Central memory CD8-positive, alpha-beta T cell (primary cell): ENCODE measurements at places on chromosomes 4 and X.

DNA sequence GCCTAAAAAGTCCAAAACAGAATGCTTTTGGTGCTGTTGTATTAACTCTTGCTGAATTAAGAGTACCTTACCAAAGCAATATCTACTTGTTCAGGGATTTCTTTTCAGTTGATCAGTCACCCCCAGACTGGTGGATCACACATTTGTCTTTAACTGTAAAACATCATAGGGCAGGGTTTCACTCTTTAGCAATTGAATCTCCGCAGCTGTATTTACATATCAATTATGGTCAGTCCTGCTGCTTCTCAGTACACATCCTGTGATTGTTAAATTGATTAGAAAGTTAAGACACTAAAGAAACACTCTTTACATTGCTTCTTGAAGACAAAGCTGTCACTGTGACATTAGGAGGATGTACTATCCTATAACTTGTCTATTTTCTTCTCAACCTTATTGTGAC, 277.1 kb upstream of the ADGRL3 start:
- H3K27me3 ChIP-seq, result no peaks in the 10 kb centered on the region
- no peaks in the 10 kb centered on the region for H3K4me1 ChIP-seq
- DNase-seq, result no peak
- no peaks in the 10 kb centered on the region for H3K36me3 ChIP-seq
- H3K4me3 ChIP-seq, result no peak overlapping the region

- DNase-seq, result no peak
- no peaks in the 10 kb centered on the region for H3K27me3 ChIP-seq
- H3K27ac ChIP-seq, result no peak overlapping the region
- H3K36me3 ChIP-seq, result no peaks in the 10 kb centered on the region
- H3K4me1 ChIP-seq, result no peaks in the 10 kb centered on the region
These were observed 58.3 kb upstream of the PACRGL start for GRCh38 chr4:20641976-20642375.

DNA sequence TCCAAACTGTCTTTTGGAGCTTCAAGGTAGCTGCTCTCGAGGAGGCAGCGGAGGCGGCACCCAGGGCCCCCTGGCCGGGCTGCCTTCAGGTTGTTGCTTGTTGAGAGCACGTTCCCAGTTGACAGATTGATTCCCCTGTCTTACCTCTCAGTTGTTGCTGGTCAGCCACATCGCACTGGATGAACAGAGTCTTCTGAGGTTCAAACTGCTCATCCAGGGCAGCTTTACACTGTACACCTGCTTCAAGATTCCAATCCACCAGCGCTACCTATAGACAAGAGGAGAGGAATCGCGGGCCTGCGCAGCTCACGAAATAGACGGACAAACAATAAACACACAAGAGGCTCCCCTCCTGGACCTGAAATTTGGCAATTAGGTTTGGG, 497 bp downstream of the HPGD start:
- H3K4me1 ChIP-seq, result no peaks in the 10 kb centered on the region
- H3K27me3 ChIP-seq, result peaks cover 34% of the 10 kb centered on the region
- peak; percentile 12 for DNase-seq
- H3K27ac ChIP-seq, result no peak overlapping the region
- H3K4me3 ChIP-seq, result peak overlapping the region; percentile 65

DNA sequence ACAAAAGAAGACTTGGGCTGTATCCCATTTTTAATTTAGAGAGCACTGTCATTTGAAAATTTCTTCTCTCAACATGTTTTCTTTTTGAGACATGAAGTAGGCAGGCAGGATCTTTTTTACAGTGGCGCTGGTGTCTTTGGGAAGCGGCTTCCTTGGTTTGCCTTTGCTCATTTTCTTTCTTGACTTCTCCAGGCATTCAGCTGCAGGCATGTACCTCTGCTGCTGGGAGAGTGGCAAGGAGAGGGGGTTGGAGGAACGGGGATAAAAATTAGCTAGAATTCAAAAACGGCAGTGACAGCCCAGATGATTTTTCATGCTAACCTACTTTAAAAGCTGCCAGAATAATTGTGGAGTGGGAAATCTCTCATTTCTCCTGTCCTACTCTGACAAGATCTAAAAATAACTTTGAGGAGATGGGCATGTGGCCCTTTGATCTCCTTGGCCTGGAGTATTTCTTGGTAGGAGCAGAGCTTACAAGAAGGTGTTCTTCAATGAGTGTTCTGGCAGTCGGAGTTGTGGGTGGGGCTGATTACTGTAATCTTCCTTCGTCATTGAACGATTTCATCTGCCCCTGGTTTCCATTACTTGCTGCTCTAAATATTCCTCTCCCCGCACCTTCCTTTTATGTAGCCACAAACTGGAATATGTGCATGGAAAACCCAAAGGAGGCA, 54.8 kb downstream of the TBL1X start:
- H3K27ac ChIP-seq, result no peak overlapping the region
- no peaks in the 10 kb centered on the region for H3K27me3 ChIP-seq
- H3K4me1 ChIP-seq, result peaks cover 34% of the 10 kb centered on the region
- DNase-seq, result no peak
- H3K36me3 ChIP-seq, result no peaks in the 10 kb centered on the region

GRCh38 chr4:88605736-88606135, 13.5 kb downstream of the HERC3 start:
- H3K27me3 ChIP-seq, result no peaks in the 10 kb centered on the region
- H3K36me3 ChIP-seq, result peaks cover 36% of the 10 kb centered on the region
- H3K4me3 ChIP-seq, result peak overlapping the region; percentile 10
- H3K27ac ChIP-seq, result peak overlapping the region; percentile 20
- DNase-seq, result no peak
- peaks cover 39% of the 10 kb centered on the region for H3K4me1 ChIP-seq

DNA sequence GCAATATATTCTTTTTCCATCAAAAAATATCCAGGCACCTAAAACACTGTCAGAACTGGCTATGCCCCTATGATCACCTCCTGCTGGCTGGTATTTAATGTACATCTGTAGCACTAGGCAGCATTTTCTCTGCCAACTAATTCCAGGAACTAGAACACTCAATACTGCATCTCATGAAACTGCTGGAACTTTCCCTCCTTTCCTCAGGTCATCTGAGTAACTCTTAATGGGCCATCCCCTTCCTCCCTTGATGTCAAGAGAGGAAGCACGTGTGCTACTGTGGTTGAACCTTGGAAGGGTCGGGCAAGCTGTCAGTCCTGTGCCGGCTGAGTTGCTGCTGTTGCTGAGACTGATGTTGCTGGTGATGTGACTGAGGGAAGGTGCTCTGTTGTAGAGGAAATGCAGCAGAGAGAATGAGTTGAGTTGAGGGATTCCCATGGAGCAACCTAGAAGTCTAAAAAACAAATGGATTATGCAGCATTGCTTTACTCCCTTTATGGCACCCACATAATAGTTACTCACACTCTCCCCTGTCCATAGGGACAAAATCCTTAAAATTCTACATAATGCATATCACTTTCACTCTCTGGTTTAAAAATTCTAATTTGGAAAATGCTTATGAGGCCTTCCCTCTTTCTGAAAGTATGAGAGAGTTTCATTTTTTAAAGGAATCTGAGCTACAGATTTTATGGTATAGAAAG, 39.5 kb downstream of the TMEM165 start:
- no peak overlapping the region for H3K4me3 ChIP-seq
- no peaks in the 10 kb centered on the region for H3K27me3 ChIP-seq
- H3K36me3 ChIP-seq, result peaks cover 22% of the 10 kb centered on the region

DNA sequence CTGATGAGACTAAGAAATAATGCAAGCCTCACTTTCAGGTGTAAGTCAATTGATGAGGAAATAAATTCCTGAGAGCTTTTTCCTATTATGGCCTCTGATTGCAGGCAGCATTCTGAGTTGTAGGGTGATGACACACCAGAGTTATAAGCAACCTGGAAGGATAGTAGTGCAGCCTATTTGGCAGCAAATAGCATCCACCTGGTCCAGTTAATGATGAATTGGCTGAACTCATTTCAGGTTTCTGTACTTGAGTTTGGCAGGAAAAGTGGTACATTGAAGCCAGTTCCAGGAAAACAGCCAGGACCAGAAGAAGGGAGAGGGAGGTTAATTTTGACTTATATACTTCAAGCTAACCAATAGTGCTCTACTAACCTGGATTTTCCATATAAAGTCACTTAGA, 316.8 kb downstream of the NAF1 start:
- no peak overlapping the region for H3K4me3 ChIP-seq
- no peaks in the 10 kb centered on the region for H3K27me3 ChIP-seq
- H3K27ac ChIP-seq, result no peak overlapping the region
- no peak for DNase-seq
- H3K36me3 ChIP-seq, result no peaks in the 10 kb centered on the region
